ENCODE measurements at places on chromosomes 1 and 21.

GRCh38 chr1:6221210-6221784, 14.5 kb downstream of the ICMT start:
- DNase-seq: no peak

- no peak for DNase-seq
These were observed 134.7 kb upstream of the HOOK1 start for GRCh38 chr1:59680044-59680443.

DNA sequence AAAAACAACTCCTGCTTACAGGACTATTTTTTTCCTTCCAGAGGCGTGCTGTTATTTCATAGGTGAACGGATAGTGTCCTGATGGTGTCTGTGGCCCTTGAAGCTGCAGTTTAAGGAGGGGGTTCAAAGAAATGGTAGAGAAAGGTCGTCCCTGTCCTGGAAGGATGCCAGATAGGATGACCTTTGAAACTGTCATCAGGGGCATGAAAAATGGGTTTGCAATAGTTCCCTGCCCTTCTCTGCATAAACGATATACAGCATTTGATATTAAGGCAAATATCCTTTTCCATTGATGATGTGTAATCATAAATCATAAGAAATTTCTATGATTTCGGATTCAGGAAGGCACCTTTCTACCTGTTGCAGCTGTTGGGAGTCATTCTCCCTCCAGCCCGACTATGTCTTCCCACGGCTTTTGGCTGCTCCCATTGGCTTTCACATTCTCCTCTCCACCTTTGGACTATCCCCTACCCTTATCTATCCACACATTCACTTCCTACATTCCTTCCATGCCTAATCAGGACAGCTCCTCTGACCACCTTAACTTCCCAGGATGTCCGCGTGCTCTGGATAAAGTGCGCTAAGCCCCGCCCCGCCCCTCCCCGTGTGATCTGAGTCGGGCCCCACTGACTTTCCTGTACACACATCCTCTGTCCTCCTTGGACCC, 209.8 kb downstream of the DISC1 start:
- DNase-seq: no peak

DNA sequence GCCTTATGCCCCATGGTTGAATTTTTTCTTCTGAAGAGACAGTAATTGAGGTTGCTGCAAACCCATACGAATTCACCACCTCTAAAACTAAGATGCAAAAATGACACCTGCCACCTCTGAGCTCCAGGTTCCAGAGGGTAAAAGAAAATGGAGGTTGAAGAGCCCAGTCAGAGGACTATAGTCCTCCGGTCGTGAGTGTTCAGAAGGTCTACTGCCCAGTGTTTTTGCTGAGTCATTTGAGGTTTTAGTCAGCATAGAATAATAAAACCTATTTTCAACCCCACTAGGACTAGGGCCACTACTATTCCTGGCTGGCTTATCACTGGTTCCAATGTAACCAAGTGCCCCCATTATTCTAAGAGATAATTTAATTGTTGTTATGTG, 12.9 kb upstream of the SLAMF7 start:
- no peak for DNase-seq

DNA sequence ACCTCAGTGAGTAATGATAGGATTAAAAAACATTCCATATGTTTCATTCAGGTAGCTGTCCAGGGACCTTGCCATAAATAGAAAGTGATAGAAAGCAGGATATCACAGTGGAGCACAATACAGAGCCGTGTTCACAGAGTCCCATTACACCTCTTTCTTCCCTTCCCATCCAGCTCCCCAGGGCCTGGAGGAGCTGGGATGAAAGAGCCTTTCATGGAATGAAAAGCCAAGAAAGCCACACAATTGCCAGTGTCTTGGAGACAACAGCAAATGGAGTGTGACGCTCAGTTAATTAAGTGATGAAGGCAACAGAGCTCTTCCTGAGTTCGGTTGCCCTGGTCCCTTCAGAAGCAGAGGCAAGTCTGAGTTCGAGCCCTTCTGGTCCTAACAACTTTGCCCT, 387.3 kb upstream of the PLXNA2 start:
- DNase-seq: no peak

- DNase-seq: no peak
These were observed 65.6 kb upstream of the IRF2BP2 start for GRCh38 chr1:234675572-234675971.

- no peak for DNase-seq
These were observed 261.9 kb downstream of the VAV3 start for GRCh38 chr1:107702946-107703571.

DNA sequence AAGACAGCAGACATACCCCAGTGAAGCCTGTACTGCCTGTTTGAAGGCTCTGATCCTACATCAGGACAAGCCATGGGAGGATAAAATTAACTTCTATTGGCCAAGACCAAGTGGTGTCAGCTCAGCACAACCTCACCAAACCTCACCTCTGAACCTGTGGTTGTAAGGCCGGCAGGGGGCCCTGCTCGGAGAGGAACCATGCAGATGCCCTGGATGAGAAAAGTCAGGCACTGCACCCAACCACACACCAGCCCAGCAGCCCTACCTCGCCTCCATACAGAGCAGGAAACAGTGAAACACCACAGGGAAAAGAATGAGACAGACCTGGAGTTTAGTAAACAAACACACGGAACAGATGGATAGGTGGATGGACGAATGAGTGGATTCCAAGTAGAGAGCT, 70.0 kb upstream of the PAX7 start:
- no peak for DNase-seq

GRCh38 chr21:32770871-32771523, 558 bp downstream of the PAXBP1 start:
- DNase-seq: no peak

GRCh38 chr1:225471109-225471452, 43.2 kb upstream of the LBR start:
- DNase-seq: no peak

Data from smooth muscle cell of the brain vasculature (primary cell).